ENCODE measurements at places on chromosomes 12 and 14.

DNA sequence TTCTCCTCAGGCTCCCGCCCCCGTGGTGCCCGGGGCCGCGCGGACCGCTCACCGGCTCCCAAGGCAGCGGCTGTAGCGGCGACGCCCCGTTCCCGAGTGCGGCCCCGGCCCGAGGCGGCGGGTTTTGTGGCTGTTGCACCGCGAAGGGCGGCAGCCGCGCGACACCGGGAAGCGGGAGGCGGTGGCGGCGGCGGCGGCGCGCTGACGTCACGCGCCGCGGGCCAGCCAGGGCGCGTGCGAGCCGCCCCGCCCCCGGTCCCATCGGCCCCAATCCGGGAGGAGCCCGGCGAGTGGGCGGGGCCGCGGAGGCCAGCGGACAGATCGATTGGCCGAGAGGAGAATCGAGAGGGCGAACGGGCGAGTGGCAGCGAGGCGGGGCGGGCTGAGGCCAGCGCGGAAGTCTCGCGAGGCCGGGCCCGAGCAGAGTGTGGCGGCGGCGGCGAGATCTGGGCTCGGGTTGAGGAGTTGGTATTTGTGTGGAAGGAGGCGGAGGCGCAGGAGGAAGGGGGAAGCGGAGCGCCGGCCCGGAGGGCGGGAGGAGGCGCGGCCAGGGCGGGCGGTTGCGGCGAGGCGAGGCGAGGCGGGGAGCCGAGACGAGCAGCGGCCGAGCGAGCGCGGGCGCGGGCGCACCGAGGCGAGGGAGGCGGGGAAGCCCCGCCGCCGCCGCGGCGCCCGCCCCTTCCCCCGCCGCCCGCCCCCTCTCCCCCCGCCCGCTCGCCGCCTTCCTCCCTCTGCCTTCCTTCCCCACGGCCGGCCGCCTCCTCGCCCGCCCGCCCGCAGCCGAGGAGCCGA is at the start of gene YY1:
YY1 (plus strand) TSS at position 726 of the 792 bp plus-strand sequence. CDS start 101 bp downstream, outside the sequence.
- no peaks in the 10 kb centered on the region for H3K36me3 ChIP-seq
- no peaks in the 10 kb centered on the region for H3K27me3 ChIP-seq
- peak; percentile 99 for DNase-seq
- peaks cover 46% of the 10 kb centered on the region for H3K4me1 ChIP-seq

GRCh38 chr14:105290621-105291346 is 10.0 kb downstream of the BRF1 start:
- H3K4me3 ChIP-seq: no peak overlapping the region
- H3K36me3 ChIP-seq: peaks cover 11% of the 10 kb centered on the region
- H3K27me3 ChIP-seq: no peaks in the 10 kb centered on the region
- peak; percentile 35 for DNase-seq
- H3K27ac ChIP-seq: no peak overlapping the region

DNA sequence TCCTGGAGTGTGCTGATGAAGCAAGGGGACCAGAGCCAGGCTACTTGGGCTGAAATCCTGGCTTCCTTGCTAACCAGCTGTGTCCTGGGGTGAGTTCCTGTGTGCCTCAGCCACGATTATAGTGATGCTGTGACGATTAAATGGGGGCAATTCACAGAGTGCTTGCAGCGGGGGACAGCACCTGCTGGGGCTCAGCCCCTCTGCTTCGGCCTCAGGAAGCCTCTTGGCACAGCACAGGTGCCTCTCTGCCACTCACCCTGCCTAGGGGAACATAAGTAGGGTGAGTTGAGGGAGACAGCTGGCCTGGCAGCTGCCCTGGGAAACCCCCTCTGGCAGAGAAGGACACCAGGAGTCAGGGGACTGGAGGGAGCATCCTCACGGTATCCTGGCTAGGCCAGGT is 9.4 kb downstream of the KRT80 start:
- H3K4me1 ChIP-seq: no peaks in the 10 kb centered on the region
- no peaks in the 10 kb centered on the region for H3K36me3 ChIP-seq
- no peak for DNase-seq
- H3K27ac ChIP-seq: no peak overlapping the region
- no peaks in the 10 kb centered on the region for H3K27me3 ChIP-seq
- no peak overlapping the region for H3K4me3 ChIP-seq

GRCh38 chr12:101077791-101078528 is 132.1 kb downstream of the SLC5A8 start:
- no peaks in the 10 kb centered on the region for H3K4me1 ChIP-seq
- no peaks in the 10 kb centered on the region for H3K27me3 ChIP-seq
- no peak for DNase-seq
- H3K4me3 ChIP-seq: no peak overlapping the region
- H3K36me3 ChIP-seq: no peaks in the 10 kb centered on the region
- no peak overlapping the region for H3K27ac ChIP-seq

- H3K4me1 ChIP-seq: no peaks in the 10 kb centered on the region
- DNase-seq: no peak
- no peak overlapping the region for H3K4me3 ChIP-seq
- H3K27ac ChIP-seq: no peak overlapping the region
Observed at GRCh38 chr14:62674563-62675237, 370.6 kb downstream of the KCNH5 start.

DNA sequence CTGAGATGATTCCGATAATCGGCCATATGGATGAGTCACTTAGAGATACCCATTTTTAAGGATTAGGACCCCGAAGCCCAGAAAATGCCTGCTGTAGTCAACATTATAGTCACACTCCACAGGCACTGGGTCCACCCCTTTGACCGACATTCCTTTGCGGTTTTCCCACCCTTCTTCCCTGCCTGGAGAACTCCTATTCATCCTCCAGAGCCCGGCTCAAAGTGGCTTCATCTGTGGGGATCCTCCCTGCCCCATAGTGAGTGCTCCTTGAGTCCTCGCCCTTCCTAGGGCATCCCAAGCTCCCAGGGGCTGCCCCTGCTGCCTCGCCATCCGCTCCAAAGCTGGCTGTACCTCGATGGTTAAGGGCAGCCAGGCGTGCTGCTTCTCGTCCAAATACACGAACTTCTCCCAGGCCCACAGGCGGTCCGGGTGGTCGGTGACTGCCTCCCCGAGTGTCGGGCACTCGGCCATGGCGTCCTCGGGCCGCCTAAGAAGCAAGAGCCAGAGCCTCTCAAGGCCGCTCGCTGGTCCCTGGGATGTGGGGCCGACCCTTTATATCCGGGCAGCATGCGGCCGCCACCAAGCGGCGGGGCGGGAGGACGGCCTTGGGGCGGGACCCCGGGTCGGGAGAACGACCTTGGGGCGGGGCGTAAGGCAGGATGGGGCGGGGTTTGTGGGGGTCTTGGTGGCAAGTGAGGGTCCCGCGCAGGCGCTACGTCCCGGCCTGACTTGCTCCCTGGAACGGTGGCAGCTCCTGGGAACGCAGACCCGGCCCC is at the start of gene TCL1A:
TCL1A (minus strand) TSS at position 530 of the 776 bp plus-strand sequence; CDS start at position 471, 59 bp downstream.
- no peak within 1 kb of the TSS for H3K27ac ChIP-seq
- no peak within 1 kb of the TSS for H3K4me3 ChIP-seq
- H3K36me3 ChIP-seq: no peaks in the 10 kb centered on the region
- DNase-seq: no peak

- H3K36me3 ChIP-seq: no peaks in the 10 kb centered on the region
- H3K27ac ChIP-seq: no peak overlapping the region
- no peaks in the 10 kb centered on the region for H3K4me1 ChIP-seq
Observed at GRCh38 chr14:94474581-94475031, 1.4 kb downstream of the SERPINA9 start.

- no peaks in the 10 kb centered on the region for H3K36me3 ChIP-seq
- no peaks in the 10 kb centered on the region for H3K27me3 ChIP-seq
- no peaks in the 10 kb centered on the region for H3K4me1 ChIP-seq
- H3K4me3 ChIP-seq: no peak overlapping the region
- DNase-seq: no peak
Observed at GRCh38 chr12:44127966-44128710, 292.3 kb downstream of the TMEM117 start.

- H3K27ac ChIP-seq: no peak overlapping the region
- H3K4me3 ChIP-seq: peak overlapping the region; percentile 80
- H3K4me1 ChIP-seq: peaks cover 63% of the 10 kb centered on the region
Observed at GRCh38 chr14:104794631-104794992, 936 bp downstream of the AKT1 start.

GRCh38 chr12:101925361-101925760 is 48.0 kb downstream of the DRAM1 start:
- no peak overlapping the region for H3K27ac ChIP-seq
- no peaks in the 10 kb centered on the region for H3K4me1 ChIP-seq
- no peaks in the 10 kb centered on the region for H3K27me3 ChIP-seq

DNA sequence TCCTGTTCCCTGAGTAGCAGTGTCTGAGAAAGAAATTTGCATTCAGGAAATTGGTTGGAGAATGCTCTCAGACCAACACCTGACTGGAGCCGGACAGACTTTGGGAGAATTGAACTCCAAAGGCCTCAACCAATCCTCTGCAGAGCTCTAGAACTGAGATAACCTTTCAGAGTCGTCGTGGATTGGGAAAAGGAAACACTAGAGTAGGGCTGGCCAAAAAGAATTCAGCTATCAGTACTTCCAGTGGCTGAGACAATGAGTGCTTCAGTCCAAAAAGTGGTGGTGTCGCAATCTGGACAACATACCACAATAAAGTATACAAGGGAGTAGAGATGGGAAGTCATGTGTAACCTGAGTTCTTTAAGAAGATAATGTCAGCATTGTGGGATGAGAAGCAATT is 377.1 kb downstream of the SLC16A7 start:
- H3K4me1 ChIP-seq: no peaks in the 10 kb centered on the region
- DNase-seq: no peak
- H3K36me3 ChIP-seq: no peaks in the 10 kb centered on the region
- H3K27ac ChIP-seq: no peak overlapping the region
- no peaks in the 10 kb centered on the region for H3K27me3 ChIP-seq
- no peak overlapping the region for H3K4me3 ChIP-seq

GRCh38 chr12:40145896-40146295 is 40.0 kb upstream of the SLC2A13 start:
- H3K36me3 ChIP-seq: no peaks in the 10 kb centered on the region
- no peak overlapping the region for H3K27ac ChIP-seq
- no peaks in the 10 kb centered on the region for H3K27me3 ChIP-seq
- H3K4me1 ChIP-seq: no peaks in the 10 kb centered on the region
- no peak for DNase-seq

DNA sequence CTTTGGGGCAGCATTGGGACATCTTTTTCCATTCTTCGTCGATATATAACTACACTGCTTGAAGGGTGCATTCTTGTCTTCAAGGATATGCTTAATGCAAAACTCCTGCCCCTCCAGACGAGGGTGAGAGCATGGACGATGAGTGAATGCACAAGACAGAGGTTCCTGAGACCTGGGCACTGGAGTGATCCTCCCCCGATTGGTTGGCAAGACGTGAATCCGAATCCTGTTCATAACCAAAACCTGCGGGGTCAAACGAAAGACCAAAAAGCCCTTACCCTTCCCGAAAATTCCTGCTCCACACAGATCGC is 684 bp downstream of the KANSL2 start:
- H3K4me1 ChIP-seq: peaks cover 39% of the 10 kb centered on the region
- H3K27me3 ChIP-seq: no peaks in the 10 kb centered on the region
- peaks cover 39% of the 10 kb centered on the region for H3K36me3 ChIP-seq
- H3K27ac ChIP-seq: peak overlapping the region; percentile 90

GRCh38 chr12:43444940-43445564 is 107.0 kb downstream of the ADAMTS20 start:
- DNase-seq: peak; percentile 25
- no peaks in the 10 kb centered on the region for H3K4me1 ChIP-seq
- H3K27me3 ChIP-seq: no peaks in the 10 kb centered on the region
- no peak overlapping the region for H3K4me3 ChIP-seq

GRCh38 chr12:19035536-19035935 is 94.0 kb upstream of the PLEKHA5 start:
- no peak overlapping the region for H3K27ac ChIP-seq
- no peaks in the 10 kb centered on the region for H3K36me3 ChIP-seq
- no peaks in the 10 kb centered on the region for H3K27me3 ChIP-seq
- no peak for DNase-seq
- H3K4me3 ChIP-seq: no peak overlapping the region

DNA sequence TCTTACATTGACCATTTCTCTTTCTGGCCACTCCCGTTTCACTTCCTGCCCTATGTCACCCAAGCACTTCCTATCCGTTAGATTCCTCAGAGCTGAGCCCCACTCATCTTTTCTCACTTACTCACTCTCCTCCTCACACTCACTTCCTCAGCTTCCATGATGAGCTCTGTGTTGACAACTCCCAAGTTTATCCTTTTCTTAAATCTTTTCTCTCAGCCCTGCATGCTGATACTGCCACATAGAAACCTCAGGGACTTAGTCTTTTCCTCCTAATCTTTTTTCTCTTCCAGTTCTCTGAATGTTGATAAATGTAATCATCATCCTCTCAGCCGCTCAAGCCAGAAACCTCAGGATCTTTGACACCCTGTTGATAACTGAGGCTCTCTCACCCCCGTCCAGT is 99.6 kb downstream of the ANO6 start:
- no peak overlapping the region for H3K27ac ChIP-seq
- no peaks in the 10 kb centered on the region for H3K4me1 ChIP-seq
- no peaks in the 10 kb centered on the region for H3K27me3 ChIP-seq
- no peak overlapping the region for H3K4me3 ChIP-seq
- H3K36me3 ChIP-seq: peaks cover 8% of the 10 kb centered on the region
- no peak for DNase-seq

- no peak for DNase-seq
- H3K27me3 ChIP-seq: no peaks in the 10 kb centered on the region
- no peaks in the 10 kb centered on the region for H3K4me1 ChIP-seq
- H3K4me3 ChIP-seq: no peak overlapping the region
- no peaks in the 10 kb centered on the region for H3K36me3 ChIP-seq
Observed at GRCh38 chr14:87874676-87875075, 118.3 kb downstream of the GALC start.

DNA sequence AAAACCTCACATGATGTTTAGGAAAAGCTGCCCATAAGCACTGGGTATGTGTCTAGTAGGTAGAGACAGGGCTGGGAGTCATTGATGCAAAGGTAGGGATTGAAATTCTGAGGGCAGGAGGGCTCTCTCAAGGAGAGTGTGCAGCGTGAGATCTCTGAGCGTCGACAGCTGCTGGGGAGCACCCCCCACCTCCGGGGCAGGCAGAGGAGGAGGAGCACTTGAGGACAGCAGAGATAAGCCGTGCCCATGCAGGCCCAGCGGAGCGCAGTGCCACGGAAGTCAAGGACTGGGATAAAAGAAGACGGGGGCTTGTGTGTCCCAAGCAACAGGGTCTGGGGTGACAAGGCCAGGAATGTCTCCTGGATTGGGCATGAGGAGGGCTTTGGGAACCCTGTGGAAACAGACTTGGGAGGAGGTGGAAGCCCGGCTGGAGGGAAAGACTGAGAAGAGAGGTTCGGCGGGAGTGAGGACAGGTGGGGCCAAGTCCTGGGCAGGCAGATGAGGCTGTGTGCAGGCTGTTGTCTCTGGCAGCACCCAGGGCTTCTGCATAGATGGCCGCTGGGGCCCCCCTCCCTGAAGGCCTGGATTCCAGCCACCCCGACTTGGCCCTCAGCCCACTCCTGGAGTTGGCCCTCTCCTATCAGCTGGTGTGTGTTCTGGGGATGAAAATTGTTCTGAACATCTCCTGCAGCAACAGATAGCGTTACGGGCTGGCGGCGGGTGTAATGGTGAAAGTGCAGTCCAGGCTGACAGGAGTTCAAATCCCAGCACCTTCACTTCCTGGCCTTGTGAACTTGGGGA is 1.9 kb downstream of the CACNA2D4 start:
- H3K4me1 ChIP-seq: peaks cover 38% of the 10 kb centered on the region
- no peaks in the 10 kb centered on the region for H3K27me3 ChIP-seq
- H3K27ac ChIP-seq: no peak overlapping the region
- DNase-seq: no peak
